ENCODE measurements at places on chromosomes 11 and 22.

- H3K4me3 ChIP-seq = no peak overlapping the region
- H3K27me3 ChIP-seq = no peaks in the 10 kb centered on the region
- H3K27ac ChIP-seq = no peak overlapping the region
- H3K4me1 ChIP-seq = peaks cover 6% of the 10 kb centered on the region
Measured at GRCh38 chr11:9512370-9513019, 51.7 kb downstream of the ZNF143 start.

GRCh38 chr11:67416416-67417335 lies 1.2 kb downstream of the CARNS1 start:
- H3K36me3 ChIP-seq = peaks cover 3% of the 10 kb centered on the region
- peaks cover 33% of the 10 kb centered on the region for H3K4me1 ChIP-seq
- no peak overlapping the region for H3K4me3 ChIP-seq
- DNase-seq = no peak
- peaks cover 20% of the 10 kb centered on the region for H3K27me3 ChIP-seq
- H3K27ac ChIP-seq = peak overlapping the region; percentile 15

DNA sequence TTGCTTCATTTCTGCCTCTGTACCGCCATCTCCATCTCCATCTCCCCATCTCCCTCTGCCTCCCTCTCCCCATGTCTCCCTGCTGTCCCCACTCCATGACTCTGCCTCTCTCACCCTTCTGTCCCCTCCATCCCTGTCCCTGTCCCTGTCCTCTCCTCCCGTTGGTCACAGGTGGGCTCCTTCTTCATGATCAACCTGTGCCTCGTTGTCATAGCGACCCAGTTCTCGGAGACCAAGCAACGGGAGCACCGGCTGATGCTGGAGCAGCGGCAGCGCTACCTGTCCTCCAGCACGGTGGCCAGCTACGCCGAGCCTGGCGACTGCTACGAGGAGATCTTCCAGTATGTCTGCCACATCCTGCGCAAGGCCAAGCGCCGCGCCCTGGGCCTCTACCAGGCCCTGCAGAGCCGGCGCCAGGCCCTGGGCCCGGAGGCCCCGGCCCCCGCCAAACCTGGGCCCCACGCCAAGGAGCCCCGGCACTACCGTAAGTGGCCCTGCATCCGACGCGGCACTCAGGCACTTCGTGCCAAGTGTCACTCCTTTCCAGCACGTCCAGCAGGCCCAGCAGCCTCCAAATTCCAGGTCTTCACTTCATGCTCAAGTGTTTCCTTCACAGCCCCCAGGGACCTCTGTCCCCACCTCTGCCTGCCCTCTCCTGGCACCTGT lies 76.0 kb downstream of the CACNA1I start:
- no peaks in the 10 kb centered on the region for H3K27me3 ChIP-seq
- no peak for DNase-seq
- no peaks in the 10 kb centered on the region for H3K36me3 ChIP-seq
- no peak overlapping the region for H3K4me3 ChIP-seq

- H3K4me3 ChIP-seq = no peak overlapping the region
- no peak overlapping the region for H3K27ac ChIP-seq
- no peaks in the 10 kb centered on the region for H3K27me3 ChIP-seq
- H3K36me3 ChIP-seq = peaks cover 52% of the 10 kb centered on the region
- H3K4me1 ChIP-seq = peaks cover 5% of the 10 kb centered on the region
Measured at GRCh38 chr11:134207538-134208239, 16.1 kb downstream of the NCAPD3 start.

GRCh38 chr22:19522190-19522880 lies 1.9 kb downstream of the CLDN5 start:
- no peak for DNase-seq
- H3K36me3 ChIP-seq = peaks cover 7% of the 10 kb centered on the region
- peaks cover 15% of the 10 kb centered on the region for H3K27me3 ChIP-seq
- peaks cover 7% of the 10 kb centered on the region for H3K4me1 ChIP-seq
- H3K27ac ChIP-seq = peak overlapping the region; percentile 34

GRCh38 chr11:71499125-71499524 lies 27.9 kb upstream of the KRTAP5-7 start:
- H3K36me3 ChIP-seq = peaks cover 43% of the 10 kb centered on the region
- DNase-seq = no peak
- no peak overlapping the region for H3K4me3 ChIP-seq
- peak overlapping the region; percentile 62 for H3K27ac ChIP-seq
- peaks cover 12% of the 10 kb centered on the region for H3K4me1 ChIP-seq
- no peaks in the 10 kb centered on the region for H3K27me3 ChIP-seq

DNA sequence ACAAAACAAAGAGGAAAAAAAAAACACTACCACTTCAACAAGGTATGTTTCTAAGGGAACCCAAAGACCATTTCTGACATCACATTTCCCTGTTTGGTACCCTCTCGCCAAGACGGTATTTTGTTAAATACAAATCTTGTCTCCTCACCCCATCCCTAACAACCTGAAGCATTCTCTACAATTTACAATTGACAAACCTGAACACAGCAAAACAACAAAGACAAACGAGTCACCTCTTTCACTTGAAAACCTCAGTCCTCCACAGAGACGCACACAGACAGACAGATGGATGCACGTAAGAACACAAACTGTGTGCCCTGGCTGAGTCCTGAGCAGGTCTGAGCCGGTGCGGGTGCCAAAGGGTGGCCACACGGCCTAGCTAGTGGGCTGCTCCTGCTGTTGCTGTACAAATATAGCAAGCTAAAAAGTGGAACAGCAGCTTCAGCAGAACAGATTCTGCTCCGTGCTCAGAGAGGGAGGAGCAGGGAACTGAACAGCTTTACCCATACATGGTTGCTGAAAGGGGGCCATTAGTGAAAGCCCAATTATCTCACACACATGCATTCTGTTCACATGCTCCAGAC lies 28.5 kb downstream of the CELF1 start:
- H3K4me3 ChIP-seq = peak overlapping the region; percentile 54
- peak overlapping the region; percentile 89 for H3K27ac ChIP-seq
- peak; percentile 22 for DNase-seq
- H3K4me1 ChIP-seq = peaks cover 45% of the 10 kb centered on the region

- DNase-seq = no peak
- peaks cover 2% of the 10 kb centered on the region for H3K36me3 ChIP-seq
- H3K4me3 ChIP-seq = peak overlapping the region; percentile 7
- peaks cover 11% of the 10 kb centered on the region for H3K27me3 ChIP-seq
- H3K27ac ChIP-seq = peak overlapping the region; percentile 44
- H3K4me1 ChIP-seq = peaks cover 29% of the 10 kb centered on the region
Measured at GRCh38 chr11:66317322-66317722, 478 bp upstream of the CD248 start.

DNA sequence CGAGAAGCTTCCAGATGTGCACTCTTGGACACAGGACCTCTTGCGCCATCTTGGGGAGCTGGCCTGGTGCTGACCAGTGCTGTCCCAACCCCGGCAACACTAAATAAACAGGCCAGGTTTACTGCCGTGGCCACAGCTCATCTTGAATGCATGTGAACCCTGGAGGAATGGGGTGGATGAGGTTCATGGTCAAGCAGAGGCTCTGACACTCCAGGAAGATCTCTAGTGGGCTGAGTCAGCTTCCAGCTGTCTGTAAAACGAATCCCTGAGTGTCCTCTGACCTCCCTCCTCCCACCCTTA lies 51.8 kb downstream of the ALX4 start:
- peaks cover 2% of the 10 kb centered on the region for H3K27me3 ChIP-seq
- peaks cover under 1% of the 10 kb centered on the region for H3K36me3 ChIP-seq
- no peak overlapping the region for H3K4me3 ChIP-seq
- no peak overlapping the region for H3K27ac ChIP-seq

DNA sequence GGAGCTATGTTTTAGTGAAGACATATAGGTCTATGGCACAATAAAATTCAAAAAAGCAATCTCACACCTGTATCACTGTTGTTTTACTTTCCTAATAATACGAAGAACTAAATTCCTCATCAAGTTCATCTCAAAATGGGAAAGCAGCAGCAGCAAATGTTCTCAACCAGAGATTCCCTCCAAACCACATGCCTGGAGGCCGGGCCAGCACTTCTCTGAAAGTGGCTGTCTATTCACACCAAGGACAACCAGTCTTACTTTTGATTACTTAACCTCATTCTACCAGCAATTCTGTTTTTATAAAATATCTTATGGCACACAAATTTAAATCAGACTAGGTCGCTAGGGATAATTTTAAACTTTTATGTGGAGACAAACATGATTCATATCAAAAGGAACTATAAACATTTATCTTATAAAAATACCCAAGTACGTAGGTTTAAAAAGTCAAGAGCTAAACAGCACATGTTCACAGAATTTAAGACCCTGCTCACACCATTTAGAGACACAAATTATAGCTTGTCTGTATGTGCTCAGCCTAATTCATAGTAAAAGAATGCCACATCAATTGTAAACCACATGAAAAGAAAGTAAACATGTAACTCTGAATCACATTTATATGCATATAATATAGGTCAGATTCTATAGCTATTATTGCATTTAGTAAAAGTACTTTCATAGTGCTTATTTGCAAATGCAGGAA lies 46.1 kb downstream of the RRAS2 start:
- H3K27me3 ChIP-seq = no peaks in the 10 kb centered on the region
- peak overlapping the region; percentile 1 for H3K27ac ChIP-seq
- H3K36me3 ChIP-seq = peaks cover 10% of the 10 kb centered on the region
- H3K4me1 ChIP-seq = peaks cover 42% of the 10 kb centered on the region
- DNase-seq = no peak
- no peak overlapping the region for H3K4me3 ChIP-seq

DNA sequence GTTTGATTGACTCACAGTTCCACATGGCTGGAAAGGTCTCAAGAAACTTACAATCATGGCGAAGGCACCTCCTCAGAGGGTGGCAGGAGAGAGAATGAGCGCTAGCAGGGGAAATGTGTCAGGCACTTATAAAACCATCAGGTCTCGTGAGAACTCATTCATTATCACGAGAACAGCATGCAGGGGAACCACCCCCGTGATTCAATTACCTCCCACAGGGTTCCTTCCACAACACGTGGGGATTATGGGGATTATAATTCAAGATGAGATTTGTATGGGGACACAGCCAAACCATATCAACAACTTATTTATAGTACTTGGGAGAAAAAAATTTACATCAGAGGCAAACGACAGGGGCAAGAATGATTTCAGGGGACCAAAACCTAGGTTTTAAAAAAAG lies 3.0 kb downstream of the ME3 start:
- H3K4me1 ChIP-seq = peaks cover 18% of the 10 kb centered on the region
- DNase-seq = no peak
- no peak overlapping the region for H3K27ac ChIP-seq
- peaks cover 31% of the 10 kb centered on the region for H3K27me3 ChIP-seq

- no peaks in the 10 kb centered on the region for H3K27me3 ChIP-seq
- H3K36me3 ChIP-seq = no peaks in the 10 kb centered on the region
Measured at GRCh38 chr11:61267437-61267841, 26.5 kb downstream of the PGA5 start.

DNA sequence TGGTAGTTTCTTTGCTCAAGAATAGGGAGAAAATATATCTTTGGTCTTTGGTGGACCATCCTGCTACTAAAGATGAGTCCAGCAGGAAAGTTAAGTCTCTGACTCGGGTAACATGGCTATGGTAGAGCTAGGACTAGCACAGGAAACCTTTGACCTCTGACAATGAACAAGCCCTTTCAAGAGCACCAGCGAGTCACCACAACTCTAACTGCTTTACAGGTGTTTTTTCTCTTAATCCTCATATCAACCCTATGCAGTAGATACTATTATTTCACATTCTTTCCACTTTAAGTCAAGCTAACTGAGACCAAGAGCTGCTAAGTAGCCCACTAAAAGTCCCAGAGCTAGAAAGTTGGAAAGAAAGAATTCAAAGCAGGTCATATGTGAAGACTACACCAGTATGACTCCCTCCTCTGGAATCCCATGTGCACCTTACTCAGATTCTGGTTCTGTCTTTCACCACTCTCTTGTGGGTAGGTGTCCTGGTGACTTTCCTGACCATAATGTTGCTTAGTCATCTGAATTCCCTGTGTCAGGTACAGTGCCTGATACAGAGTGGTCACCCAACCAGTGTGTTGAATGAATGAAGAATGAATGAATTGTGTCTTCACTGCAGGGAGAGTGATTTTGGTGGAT lies 53.8 kb upstream of the ME3 start:
- H3K36me3 ChIP-seq = no peaks in the 10 kb centered on the region
- no peak for DNase-seq
- H3K4me3 ChIP-seq = no peak overlapping the region
- H3K27me3 ChIP-seq = peaks cover 3% of the 10 kb centered on the region

GRCh38 chr11:109939166-109939810 lies 153.9 kb upstream of the ZC3H12C start:
- H3K36me3 ChIP-seq = no peaks in the 10 kb centered on the region
- no peak overlapping the region for H3K27ac ChIP-seq
- H3K4me1 ChIP-seq = no peaks in the 10 kb centered on the region
- peaks cover 11% of the 10 kb centered on the region for H3K27me3 ChIP-seq
- DNase-seq = no peak

GRCh38 chr22:30717331-30717921 lies 22.8 kb downstream of the OSBP2 start:
- H3K4me3 ChIP-seq = no peak overlapping the region
- peak overlapping the region; percentile 48 for H3K27ac ChIP-seq
- H3K27me3 ChIP-seq = peaks cover under 1% of the 10 kb centered on the region
- peaks cover 5% of the 10 kb centered on the region for H3K36me3 ChIP-seq
- DNase-seq = no peak

- no peaks in the 10 kb centered on the region for H3K36me3 ChIP-seq
- DNase-seq = no peak
- H3K4me3 ChIP-seq = no peak overlapping the region
- no peak overlapping the region for H3K27ac ChIP-seq
- H3K27me3 ChIP-seq = peaks cover 10% of the 10 kb centered on the region
Measured at GRCh38 chr22:36829370-36830002, 12.7 kb upstream of the PVALB start.

DNA sequence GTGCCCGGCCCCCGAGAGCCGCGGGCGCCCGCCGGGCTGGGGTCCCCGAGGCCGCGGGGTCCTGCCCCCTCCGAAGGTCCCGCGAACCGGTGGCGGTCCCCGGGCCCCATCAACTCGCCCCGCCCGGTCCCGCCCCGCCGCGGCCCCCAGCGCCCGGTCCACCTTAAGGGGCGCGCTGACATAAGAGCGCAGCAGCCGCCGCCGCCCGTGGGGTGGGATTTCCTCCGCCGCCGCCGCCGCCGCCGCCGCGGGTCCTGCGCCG lies at the start of gene ZDHHC8:
ZDHHC8 (plus strand) TSS at position 208 of the 262 bp plus-strand sequence. CDS start 144 bp downstream, outside the sequence.
- H3K4me3 ChIP-seq = peak within 1 kb of the TSS; percentile 78
- peaks cover 10% of the 10 kb centered on the region for H3K4me1 ChIP-seq

DNA sequence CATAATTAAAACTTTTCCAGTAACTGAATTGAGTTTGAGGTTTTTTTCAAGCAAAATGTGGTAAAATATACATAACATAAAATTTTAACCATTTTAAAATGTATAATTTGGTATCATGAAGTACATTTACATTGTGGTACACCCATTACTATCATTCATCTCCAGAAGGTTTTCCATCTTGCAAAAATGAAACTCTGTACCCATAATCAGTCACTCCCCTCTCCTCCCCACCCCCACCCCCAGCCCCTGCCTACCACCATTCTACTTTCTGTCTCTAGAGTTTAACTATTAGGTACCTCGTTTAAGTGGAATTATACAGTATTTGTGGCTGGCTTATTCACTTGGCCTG lies 63.7 kb downstream of the MICAL2 start:
- peaks cover 75% of the 10 kb centered on the region for H3K4me1 ChIP-seq
- H3K27ac ChIP-seq = peak overlapping the region; percentile 93

DNA sequence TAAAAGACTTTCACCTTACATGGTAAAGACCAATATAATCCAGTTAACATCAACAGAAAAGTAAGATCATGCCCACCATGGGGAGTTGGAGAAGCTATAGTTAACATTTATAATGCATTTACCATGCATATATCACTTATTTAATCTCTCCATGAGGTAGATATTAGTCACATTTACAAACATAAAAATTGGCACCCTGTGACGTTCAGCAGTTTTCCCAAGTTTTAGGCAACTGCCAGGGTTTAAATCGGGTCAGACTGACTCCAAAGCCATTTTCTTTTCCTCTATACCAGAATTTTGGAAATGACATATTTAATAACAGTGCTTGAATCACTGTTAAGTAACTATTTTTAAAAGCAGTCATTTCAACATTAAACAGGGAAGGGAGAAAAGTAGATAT lies 266.3 kb downstream of the DDX10 start:
- peaks cover 5% of the 10 kb centered on the region for H3K36me3 ChIP-seq
- no peaks in the 10 kb centered on the region for H3K4me1 ChIP-seq
- no peak overlapping the region for H3K27ac ChIP-seq
- no peak for DNase-seq
- H3K27me3 ChIP-seq = no peaks in the 10 kb centered on the region
